Adrenal gland (tissue), 19 donors: ENCODE measurements at places on chromosomes 13 and 19. TPM values are rescaled to one million over a fixed set of nuclear protein-coding genes. Genes with fewer than 3 reads are reported as not detected.
A peak's percentile ranks its signal among the peaks of the same experiment; 100 is the strongest.

DNA sequence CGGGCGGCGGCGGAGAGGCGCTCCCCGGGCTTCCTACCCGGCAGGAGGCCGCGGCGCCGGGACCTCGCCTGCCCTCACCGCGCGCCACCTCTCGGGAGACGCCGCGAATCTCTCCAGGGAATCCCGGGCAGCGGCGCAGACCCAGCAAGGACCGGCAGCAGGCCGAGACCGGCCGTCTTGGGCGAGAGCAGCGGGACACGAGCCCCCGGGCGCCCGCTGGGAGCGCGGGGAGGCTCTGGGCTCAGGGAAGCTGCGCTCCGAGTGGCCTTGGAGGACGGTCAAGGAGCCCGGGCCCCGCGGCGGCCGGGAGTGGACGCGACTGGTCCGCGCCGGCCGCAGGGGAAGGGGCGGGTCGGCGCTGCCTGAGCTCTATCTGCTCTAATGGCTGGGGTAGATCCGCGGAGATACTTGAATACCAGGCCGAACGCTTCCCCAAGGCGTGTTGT, 14.7 kb downstream of the CDX2 start:
- peak; percentile 4 for DNase-seq

DNA sequence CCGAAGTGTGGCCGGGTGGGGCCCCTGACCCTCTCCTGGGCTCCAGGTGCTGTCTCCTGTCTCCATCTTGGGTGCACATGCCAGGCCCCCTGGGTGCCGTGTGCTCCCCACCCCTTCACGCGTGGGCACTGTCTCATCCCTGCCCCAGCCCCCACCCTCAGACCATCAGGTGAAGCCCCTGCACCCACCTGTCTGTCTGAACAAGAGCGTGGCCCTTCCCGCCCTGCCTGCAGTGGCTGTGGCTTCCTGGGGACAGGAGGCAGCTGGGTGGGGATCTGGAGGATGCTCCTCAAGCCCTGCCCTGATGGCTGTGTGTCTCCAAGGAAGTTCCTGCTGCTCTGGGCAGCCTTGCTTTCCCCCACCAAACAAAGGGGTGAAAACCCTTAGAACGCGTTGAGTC, 2.2 kb downstream of the PRR22 start:
- DNase-seq = no peak

DNA sequence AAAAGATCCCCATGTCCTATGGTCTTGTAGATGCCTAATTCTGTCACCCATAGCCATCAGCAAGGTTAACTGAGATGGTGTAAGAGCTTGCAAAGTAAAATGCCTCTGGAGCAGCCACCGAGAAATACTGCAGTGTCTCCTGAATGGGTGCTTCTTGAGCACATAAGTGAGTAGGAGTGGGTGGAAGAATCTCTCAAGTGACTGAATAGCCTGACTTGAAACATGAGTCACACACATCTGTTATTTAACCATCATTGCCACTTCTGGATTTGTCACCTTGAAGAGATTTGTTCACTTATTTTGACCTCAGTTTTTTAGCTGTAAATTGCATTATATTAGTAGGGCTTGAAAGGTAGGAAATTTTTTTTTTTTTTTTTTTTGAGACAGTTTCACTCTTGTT, 2.3 kb downstream of the ZNF714 start:
- DNase-seq = no peak

- DNase-seq = no peak
These were observed 20.1 kb downstream of the RYR1 start for GRCh38 chr19:38453596-38453995.

- no peak for DNase-seq
These were observed 105.5 kb downstream of the POU4F1 start for GRCh38 chr13:78497702-78498355.

- no peak for DNase-seq
These were observed 18.4 kb downstream of the MAG start for GRCh38 chr19:35310331-35310730.

GRCh38 chr13:41458187-41458760, 924 bp downstream of the RGCC start:
- peak; percentile 22 for DNase-seq

DNA sequence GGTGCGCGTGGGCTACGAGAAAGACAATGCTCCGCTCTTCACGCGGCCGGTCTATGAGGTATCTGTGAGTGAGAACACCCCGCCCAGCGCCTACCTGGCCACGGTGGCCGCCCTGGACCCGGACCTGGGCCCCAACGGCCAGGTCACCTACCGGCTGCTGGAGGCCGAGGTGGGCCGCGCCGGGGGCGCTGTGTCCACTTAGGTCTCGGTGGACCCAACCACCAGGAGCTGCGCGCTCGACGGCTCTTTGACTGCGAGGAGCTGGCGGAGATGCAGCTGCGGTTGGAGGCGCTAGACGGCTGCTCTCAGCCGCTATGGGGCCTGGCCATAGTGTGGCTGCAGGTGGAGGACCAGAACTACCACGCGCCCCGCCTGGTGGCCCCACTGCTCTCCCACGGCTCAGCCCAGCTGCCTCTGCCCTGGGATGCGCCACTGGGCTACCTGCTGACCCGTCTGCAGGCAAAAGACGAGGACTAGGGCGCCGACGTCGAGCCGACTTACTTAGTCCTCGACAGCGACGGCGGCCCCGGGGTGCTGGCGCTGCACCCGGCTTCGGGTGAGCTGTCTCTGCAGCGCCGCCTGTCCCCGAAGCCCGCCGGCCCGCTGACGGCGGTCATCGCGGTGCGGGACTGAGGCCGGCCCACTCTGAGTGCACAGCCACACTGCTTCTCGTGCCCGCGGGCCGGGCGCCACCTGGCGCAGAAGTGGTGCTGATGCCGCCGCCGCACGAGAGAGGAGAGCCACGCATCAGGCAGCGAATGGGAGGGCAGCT, 173.0 kb downstream of the OLFM4 start:
- DNase-seq = no peak

The ZNF331 gene
- total RNA-seq = 25.1 TPM

DNA sequence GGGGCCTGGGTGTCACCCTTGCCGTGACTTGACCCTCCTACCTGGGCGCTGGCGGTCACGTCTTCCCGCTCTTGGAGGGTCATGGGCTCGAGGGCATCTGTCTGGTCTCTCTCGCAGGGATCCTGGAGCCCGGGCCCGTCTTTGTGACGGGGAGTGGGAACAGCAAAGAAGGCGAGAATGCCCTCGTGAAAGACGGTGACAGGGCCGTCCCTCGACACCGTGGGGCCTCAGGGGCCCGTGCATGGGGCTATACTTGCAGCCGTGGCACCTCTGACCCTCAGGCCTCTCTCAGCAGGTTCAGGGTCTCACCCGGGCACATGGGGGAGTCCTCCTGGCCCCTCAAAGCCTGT, 20.9 kb upstream of the MATK start:
- no peak for DNase-seq

DNA sequence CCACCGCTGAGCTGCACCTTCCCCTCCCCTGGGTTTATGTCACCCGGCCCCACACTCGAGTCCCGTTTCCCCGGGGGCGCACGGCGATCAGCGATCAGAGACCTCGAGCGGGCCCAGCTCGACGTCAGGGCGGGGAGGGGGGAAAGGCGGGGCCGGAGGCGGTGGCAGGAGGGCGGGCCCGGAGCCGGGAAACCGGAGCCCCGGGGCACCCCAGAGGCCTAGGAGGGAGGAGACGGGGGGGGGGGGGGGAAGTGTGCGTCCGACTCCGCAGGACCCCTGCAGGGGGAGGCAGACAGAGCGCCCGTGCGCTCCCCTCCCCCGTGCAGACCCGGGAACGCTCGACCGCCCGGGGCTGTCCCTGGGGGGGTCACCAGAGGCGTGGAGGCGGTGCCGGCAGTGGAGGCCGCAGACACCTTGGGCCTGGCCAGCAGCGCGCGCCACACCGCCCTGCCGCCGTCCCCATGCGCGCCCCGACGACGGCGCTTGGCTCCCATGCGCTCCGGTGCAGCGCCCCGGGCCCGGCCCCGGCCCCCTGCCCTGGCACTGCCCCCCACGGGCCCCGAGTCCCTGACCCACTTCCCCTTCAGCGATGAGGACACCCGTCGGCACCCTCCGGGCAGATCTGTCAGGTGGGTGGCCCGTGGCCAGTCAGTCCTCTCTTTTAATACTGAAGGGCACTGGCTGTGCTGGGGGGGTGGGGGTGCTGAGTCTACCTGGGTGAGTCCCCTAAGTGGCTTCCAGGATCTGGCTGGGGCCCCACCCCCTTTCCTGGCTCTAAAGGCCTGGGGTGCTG, 11.8 kb downstream of the PDE4A start:
- peak; percentile 77 for DNase-seq

DNA sequence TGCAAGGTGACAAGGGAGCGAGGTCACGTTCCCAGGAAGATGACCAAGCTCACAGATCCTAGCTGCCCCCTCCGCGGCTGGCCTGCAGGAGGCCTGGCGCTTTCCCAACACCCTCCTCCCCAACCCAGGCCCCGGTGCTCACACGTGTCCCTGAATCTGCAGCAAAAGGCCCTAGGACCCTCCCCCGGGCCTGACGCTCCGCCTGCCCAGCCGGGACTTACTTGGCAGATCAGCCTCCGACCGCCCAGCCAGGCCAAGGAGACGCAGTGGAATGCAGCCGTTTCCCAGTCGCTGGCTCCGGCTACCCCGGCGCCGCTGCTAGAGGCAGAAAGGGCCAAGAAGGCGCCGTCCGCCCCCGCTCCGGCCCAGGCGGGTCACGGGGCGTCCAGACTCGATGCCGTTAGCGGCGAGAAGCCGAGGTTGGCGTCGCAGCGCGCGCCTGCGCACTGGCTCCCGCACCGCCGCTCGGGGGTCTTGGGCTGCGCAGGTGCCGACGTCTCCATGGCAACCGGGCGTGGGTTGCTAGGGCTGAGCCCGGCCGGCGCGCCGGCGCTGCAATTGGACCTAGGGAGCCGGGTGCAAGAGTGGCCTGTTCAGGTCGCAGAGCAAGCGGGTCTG, at the start of gene PNMA8A:
Gene PNMA8A, minus strand, starts transcription at position 448 of the 618 bp plus-strand sequence. CDS start 528 bp downstream, outside the sequence.
- peak; percentile 88 for DNase-seq

DNA sequence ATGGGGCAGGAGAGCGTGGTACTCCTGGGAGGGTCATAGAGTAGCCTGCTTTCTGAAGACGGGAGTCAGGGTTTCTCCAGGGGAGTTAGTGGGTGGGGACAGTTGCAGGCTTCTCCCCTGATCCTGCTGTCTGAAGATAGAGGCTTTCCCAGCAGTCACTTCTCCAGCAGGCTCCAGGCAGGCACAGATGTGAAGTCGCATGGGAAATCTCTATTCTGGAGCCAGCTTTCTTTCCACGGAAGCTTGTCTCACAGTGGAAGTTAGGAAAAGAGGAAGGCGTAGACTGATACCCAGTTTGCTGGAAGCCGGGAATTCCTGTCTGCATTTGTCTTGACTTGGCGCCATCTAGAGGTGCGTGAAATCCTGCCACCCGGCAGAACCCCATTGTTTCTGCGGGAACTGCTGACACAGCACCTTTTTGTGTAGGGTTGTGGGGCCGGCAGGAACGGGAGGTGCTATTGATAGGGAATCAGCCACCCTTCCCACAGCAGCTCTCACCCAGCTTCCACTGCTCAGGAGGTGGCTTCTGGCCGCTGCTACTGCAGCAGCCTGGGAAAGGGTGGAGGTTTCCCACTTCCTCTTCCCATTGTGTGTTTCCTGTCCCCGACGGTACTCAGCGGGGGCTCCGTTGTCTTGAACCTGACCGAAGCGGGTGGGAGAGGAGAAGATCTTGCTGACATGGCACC, 28.5 kb upstream of the NPAS1 start:
- DNase-seq = peak; percentile 77

The ZNF101 gene
- 8.1 TPM for total RNA-seq

DNA sequence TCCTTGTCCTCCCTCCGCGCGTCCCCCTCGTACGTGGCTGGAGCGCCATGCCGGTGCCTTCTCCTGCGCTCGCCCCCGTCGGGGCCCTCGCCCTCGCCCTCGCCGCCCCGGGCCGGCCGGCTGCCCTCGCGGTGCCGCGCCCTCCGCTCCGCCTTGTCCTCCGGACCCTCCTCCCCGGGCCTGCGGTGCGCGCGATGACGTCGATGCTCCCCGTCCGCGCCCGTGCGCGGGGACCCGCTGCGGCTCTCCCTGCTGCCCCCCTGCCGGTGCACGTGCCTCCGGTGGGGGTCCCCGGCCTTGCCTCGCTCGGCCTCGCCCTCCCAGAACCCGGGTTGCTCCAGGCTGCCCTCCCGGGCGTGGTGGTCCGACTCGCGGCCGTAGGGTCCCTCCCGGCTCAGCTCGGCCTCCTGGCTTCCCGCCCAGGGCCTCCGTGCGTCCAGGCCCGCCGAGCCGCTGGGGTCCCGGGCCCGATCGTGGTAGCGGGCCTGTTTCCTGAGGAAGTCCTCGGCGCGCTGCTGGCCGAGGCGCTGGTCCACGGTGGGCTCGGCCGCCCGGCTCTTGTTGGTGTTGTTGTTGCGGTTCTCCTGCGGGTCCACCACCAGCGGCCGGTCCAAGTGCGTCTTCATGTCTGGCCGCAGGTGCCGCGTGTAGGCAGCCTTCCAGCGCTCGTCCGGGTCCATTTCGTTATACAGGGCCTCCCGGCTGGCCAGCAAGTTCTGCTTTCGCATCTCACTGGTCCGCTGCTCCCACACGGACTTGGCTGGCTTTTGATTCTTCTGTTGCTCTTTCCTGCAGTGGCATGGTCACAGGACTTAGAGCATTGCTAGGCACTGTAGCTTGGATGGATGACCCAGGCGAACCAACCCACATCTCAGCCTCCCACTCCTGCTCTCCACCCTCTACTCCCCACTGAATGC, 148.6 kb downstream of the IER2 start:
- DNase-seq = no peak

- DNase-seq = peak; percentile 93
These were observed 1.5 kb upstream of the HCN2 start for GRCh38 chr19:588093-588740.

DNA sequence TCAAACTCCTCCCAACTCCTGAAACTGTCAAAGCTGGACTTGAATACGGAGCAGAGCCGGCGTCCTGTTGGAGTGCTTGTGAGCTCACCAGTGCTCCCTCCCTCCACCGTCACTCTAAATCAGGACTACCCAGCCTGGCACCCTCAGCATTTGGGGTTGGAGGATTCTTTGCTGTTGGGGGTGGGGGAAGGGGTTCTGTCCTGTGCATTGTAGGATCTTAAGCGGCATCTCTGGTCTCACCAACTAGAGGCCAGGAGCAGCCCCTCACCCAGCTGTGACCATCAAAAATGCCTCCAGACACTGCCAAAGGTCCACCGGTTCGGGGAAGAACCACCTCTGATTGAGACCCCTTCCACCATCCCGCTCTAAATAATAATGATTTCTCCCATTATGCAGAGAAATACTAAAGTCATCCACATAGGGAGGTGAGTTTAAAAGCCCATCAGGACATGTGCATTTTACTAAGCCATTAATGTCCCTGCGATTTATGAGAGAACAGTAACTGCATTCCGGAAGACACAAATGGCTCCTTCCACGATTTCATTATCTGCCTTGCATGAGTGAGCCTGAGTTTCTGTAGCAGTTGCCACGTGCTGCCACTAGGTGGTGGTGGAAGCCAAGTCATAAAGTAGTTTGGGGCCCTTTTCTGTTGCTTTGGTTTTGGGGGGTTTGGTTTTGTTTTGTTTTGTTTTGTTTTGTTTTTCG, 16.1 kb upstream of the USP29 start:
- peak; percentile 75 for DNase-seq
